ENCODE measurements at places on chromosomes 5 and 9. TPM values are rescaled to one million over a fixed set of nuclear protein-coding genes. Genes with fewer than 3 reads are reported as not detected.

DNA sequence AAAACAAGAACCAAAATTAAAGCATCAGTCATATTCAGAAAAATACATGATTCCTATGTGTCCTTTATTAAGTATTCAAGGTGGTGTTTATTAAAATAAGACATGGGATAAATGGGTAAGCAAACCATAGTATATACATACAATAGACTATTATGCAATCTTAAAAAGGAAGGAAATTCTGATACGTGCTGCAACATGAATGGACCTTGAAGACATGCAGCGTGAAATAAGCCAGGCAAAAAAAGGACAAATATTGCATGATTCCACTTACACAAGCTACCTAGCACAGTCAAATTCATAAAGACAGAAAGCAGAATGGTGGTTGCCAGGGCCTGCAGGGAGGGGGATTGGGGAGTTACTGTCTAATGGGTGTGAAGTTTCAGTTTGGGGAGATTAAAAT is 127.7 kb downstream of the DMAC1 start:
- no peak for ATAC-seq

GRCh38 chr9:133706307-133707050 is 31.7 kb downstream of the SARDH start:
- no peak for ATAC-seq

DNA sequence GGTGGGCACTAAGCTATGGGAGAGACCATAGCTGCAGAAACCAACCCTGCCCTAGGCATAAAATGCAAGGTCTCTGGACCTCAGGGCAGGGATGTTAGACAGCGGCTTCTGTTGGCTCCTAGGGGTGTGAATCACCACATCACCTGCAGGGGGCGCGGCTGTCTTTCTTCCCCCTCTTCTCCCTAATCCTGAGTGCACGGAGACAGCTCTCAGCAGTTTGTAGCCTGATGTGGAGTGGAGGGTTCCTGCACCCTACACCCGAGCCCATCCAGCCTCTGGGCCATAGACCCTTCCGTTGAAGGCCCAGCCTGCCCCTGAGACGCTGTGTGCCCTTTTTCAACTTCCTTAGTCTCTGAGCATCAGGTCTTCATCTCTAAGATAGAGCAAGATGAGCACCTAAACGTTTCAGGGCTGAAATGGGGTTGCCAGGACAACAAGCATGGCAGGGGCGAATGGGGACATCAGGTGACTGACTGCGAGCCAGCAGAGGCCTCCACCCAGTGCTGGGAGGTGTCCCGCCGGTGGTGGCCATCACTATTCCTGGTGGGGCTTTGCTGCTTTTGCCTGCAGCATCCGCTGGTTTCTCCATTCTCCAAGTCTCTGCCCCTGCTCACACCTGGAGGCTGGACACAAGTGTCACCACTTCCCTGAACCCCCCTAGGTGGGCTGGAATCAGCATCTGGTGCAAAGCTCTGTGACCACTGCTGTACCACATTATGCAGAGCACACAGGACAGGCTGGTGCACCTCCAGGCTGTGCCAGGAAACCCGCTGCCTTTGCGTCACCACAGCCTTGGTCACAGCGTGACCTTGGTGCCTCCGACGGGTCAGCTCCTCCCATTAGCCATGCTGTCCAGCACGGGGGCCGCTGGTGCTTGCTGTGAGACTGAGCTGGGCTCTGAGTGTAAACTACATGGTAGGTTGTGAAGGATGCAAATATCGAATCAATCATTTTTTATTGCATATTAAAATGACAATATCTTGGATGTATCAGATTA is 2.5 kb upstream of the SEC16A start:
- no peak for ATAC-seq

GRCh38 chr5:145887976-145888574 is 15.3 kb upstream of the GRXCR2 start:
- ATAC-seq = no peak

Gene DIPK1B
- total RNA-seq = 13.4 TPM

Gene PAIP1
- total RNA-seq = 96.2 TPM

Gene WASHC1
- 7.5 TPM for total RNA-seq

Gene C9orf153
- total RNA-seq = not detected

Gene CD74
- 720 TPM for total RNA-seq

Gene S100Z
- total RNA-seq = not detected

Gene COL15A1
- total RNA-seq = 109 TPM

Gene SHISAL2B
- total RNA-seq = not detected

Gene IFNA2
- not detected for total RNA-seq

Measured in gastroesophageal sphincter (tissue), 4 donors.